NCI-H2227 treated with DMSO at 0.1 percent for 48 hours (cell line): ENCODE measurements at places on chromosomes 1 and 21.

DNA sequence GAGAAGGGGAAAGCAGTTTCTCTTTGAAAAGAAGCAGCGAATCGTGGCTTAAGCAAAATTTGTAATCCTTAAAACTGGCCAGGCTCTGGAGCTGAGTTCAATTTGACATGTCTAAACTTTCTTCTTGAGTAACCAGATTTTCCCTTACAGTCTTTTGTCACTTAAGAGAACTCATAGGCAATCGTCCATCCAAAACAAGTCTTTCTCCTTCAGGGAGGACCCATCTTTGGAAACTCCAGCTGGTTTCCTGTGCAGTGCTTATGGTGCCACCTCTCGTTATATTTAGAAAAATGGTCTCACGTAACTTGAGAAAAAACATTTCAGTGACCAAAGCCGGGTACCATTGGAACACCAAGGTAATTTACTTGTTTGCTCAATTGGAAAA is 1.8 kb upstream of the PTTG1IP start:
- no peak for DNase-seq

- no peak for DNase-seq
These were observed 56.8 kb downstream of the USP1 start for GRCh38 chr1:62493656-62494055.

DNA sequence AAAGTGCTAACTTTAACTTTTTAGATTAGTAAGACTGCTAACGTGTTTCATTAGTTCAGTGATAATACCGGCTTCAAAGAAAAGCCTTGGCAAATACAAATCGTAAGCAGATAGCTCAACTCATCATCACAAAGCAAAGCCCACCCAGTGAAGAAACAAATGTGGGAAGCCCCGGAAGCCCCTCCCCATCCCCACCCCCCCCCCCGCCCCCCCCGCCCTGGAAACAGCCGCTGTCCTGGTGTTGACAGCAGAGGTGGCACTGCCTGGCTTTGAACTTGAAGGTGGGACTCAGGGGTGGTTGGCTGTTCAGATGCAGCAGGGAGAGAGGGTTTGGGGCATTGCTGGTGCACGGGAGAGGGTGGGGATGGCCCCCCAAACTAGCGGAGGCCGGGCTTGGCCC is 14.1 kb downstream of the PDXK start:
- no peak for DNase-seq

- no peak for DNase-seq
These were observed 371.7 kb downstream of the PTPRC start for GRCh38 chr1:199010492-199010891.

- no peak for DNase-seq
These were observed 35.0 kb downstream of the MYSM1 start for GRCh38 chr1:58664881-58665280.
